ENCODE measurements at places on chromosomes 7 and 10.

DNA sequence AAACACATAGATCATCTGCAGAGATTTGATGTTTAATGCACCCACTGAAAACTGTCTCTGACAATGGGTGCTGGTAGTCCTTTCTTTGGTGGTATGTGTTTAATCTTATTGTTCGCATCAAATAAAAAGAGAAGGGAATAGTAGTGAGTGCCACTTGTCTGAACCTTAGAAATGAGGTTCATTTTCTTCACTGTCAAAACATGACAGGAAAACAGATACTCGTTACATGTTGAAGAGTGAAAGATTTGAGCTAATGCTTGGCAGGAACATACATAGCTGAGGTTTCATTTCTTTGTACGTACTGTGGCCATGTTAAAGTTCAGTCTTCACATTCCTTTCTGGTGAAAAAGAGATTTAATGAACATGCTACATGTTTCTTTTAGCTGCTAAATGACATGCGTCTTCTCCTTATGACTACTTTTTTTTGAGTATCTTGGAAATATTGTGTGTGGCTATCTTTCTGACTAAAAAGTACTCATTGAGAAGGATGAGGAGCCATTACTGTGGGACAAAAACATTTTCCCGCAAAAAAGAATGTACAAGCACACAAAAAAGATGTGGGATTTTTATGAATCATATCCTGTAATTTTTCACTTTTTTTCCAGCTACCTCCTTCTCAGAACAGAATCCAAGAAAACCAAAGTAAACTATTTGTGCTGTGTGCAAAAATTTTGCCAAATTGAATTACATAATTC lies 108.0 kb downstream of the TWIST1 start:
- no peak for DNase-seq
- H3K36me3 ChIP-seq = no peaks in the 10 kb centered on the region
- H3K27me3 ChIP-seq = no peaks in the 10 kb centered on the region
- no peak overlapping the region for H3K27ac ChIP-seq
- no peaks in the 10 kb centered on the region for H3K4me1 ChIP-seq
- no peak overlapping the region for H3K4me3 ChIP-seq

DNA sequence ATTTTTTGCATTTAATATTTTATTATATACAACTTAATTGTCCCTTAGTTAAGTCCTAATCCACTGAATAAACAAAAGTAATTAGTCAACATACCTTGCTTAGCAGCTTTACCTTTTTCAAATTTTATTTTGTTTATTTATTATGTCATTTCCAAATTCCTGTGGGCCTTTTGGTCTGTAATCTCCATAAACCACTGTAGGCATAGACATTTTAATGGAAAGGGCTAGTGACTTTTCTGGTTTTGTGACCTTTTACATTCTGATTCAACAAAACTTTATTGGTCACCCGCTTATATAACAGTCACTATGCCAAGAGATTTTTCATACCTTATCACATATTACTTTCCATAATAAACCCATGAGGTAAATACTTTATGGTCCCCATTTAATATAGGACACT lies 181.3 kb upstream of the PRPS1L1 start:
- H3K27ac ChIP-seq = no peak overlapping the region
- no peaks in the 10 kb centered on the region for H3K4me1 ChIP-seq
- H3K36me3 ChIP-seq = no peaks in the 10 kb centered on the region
- no peak for DNase-seq

DNA sequence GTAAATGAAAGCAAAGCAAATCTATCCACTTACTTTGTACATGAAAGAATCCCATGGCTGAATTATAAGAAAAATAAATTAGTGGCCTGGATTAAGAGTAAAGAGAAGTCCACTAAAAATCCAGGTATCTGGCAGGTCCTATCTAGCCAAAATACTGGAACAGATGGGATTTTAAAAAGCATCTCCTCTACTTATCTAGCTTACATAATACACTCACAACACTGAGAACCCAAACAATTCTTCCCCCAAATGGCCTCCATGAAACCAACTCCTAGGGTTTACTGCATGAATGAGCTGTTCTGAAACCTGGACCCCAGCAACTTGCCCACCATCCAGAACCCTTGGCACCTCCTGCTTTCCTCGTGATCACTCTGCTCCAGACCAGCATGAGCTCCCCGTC lies 61.3 kb downstream of the AFAP1L2 start:
- H3K27me3 ChIP-seq = no peaks in the 10 kb centered on the region
- no peak overlapping the region for H3K4me3 ChIP-seq
- DNase-seq = no peak

GRCh38 chr10:17237915-17238444 lies 9.9 kb downstream of the VIM start:
- no peak overlapping the region for H3K27ac ChIP-seq
- no peak for DNase-seq
- peaks cover 31% of the 10 kb centered on the region for H3K4me1 ChIP-seq
- H3K36me3 ChIP-seq = peaks cover 48% of the 10 kb centered on the region
- H3K27me3 ChIP-seq = no peaks in the 10 kb centered on the region

GRCh38 chr10:104488439-104488832 lies 134.8 kb downstream of the CFAP58 start:
- H3K36me3 ChIP-seq = no peaks in the 10 kb centered on the region
- peaks cover 9% of the 10 kb centered on the region for H3K27me3 ChIP-seq
- no peak for DNase-seq

DNA sequence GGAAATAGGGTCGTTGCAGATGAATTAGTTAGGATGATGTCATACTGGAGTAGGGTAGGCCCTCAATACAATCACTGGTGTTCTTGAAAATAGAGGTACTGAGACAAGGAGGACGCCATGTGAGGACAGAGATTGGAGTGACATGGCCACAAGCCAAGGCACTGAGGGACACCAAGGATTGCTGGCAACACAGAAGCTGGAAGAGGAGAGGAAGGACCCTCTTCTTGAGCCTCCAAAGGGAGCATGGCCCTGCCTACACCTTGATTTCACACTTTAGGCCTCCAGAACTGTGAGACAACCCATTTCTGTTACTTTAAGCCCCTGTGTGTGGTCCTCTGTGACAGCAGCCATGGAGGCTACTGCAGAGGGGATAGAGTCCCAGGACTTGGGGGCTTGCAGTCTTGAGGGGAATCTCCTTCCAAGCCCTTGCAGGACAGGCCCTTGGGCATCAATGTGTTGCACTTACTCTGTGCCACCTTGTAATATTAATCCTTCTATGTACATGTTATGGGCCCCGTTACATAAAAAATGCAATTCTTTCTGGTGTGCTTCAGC lies 3.7 kb upstream of the AOC1 start:
- H3K27ac ChIP-seq = no peak overlapping the region
- H3K27me3 ChIP-seq = peaks cover 17% of the 10 kb centered on the region
- peaks cover 2% of the 10 kb centered on the region for H3K4me1 ChIP-seq
- H3K4me3 ChIP-seq = no peak overlapping the region
- no peak for DNase-seq

- no peaks in the 10 kb centered on the region for H3K27me3 ChIP-seq
- no peaks in the 10 kb centered on the region for H3K4me1 ChIP-seq
- H3K4me3 ChIP-seq = no peak overlapping the region
- no peaks in the 10 kb centered on the region for H3K36me3 ChIP-seq
- no peak for DNase-seq
- H3K27ac ChIP-seq = no peak overlapping the region
Observed at GRCh38 chr7:142598297-142598696, 151.0 kb upstream of the PRSS1 start.

- H3K4me3 ChIP-seq = no peak overlapping the region
- no peak overlapping the region for H3K27ac ChIP-seq
- DNase-seq = peak; percentile 6
- peaks cover 2% of the 10 kb centered on the region for H3K4me1 ChIP-seq
Observed at GRCh38 chr7:42493436-42494198, 256.6 kb upstream of the GLI3 start.

DNA sequence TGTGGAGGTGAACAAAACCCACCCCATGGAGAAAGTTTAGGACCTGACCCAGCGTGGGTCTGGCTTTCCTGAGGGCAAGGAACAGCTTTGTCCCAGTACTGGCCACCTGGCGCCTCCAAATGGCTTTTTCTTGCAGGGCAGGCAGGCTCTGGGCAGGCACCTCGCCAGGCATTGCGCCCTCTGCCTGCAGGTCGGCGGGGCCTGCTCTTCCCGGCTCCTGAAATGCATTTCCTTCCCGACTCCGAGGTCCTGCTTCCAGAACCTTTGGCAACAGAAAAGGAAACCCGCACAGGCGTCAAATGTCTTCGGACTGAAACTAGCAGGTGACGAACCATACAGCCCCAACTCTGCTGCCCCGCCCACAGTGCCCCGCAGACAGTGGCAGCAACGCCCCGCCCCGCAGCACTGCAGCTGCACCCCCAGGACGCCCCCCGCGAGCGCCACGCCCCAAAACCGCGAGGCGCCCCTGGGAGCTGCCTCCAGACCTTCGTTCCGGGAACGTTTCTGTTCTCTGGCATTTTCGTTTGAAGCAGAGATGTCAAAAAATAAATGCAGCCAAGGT lies 65.5 kb downstream of the C10orf143 start:
- H3K36me3 ChIP-seq = no peaks in the 10 kb centered on the region
- DNase-seq = no peak
- H3K27me3 ChIP-seq = peaks cover 8% of the 10 kb centered on the region
- no peak overlapping the region for H3K4me3 ChIP-seq
- no peaks in the 10 kb centered on the region for H3K4me1 ChIP-seq

GRCh38 chr7:16836481-16836880 lies 31.7 kb upstream of the AGR2 start:
- H3K36me3 ChIP-seq = no peaks in the 10 kb centered on the region
- no peak overlapping the region for H3K4me3 ChIP-seq
- H3K27me3 ChIP-seq = peaks cover 3% of the 10 kb centered on the region
- no peak overlapping the region for H3K27ac ChIP-seq
- no peak for DNase-seq

GRCh38 chr10:19730167-19730906 lies 85.9 kb upstream of the PLXDC2 start:
- H3K4me3 ChIP-seq = no peak overlapping the region
- DNase-seq = no peak
- H3K27ac ChIP-seq = no peak overlapping the region
- no peaks in the 10 kb centered on the region for H3K36me3 ChIP-seq

GRCh38 chr10:3872712-3873329 lies 87.8 kb upstream of the KLF6 start:
- H3K27ac ChIP-seq = peak overlapping the region; percentile 94
- H3K27me3 ChIP-seq = no peaks in the 10 kb centered on the region
- no peaks in the 10 kb centered on the region for H3K36me3 ChIP-seq
- H3K4me1 ChIP-seq = peaks cover 79% of the 10 kb centered on the region

- no peak for DNase-seq
- no peak overlapping the region for H3K27ac ChIP-seq
- no peaks in the 10 kb centered on the region for H3K36me3 ChIP-seq
- H3K4me3 ChIP-seq = no peak overlapping the region
- no peaks in the 10 kb centered on the region for H3K27me3 ChIP-seq
- no peaks in the 10 kb centered on the region for H3K4me1 ChIP-seq
Observed at GRCh38 chr10:108735380-108735779, 1187.9 kb downstream of the XPNPEP1 start.

DNA sequence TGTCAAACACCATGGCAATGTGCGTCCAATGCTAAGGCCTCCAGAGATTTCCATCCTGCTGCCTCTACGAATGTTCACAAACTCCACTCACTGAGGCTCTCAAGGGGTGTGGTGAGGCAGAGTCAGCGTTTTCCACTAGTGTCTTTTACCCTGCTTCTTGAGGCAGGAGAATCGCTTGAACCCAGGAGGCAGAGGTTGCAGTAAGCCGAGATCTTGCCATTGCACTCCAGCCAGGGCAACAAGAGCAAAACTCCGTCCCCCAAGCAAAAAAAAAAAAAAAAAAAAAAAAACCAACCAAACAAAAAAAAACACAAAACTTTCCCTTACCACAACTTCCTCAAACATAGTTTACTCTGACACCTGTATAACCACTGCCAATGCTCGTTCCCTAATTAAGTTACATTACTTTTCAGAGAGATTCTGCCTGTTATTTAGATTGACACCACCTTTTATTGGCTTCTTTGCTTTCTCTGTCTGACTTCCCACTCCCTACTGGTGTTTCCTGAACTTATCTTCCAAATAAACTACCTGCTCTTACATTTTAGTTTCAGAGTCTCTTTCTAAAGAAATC lies 102.1 kb upstream of the ZNF746 start:
- peaks cover 2% of the 10 kb centered on the region for H3K27me3 ChIP-seq
- H3K4me3 ChIP-seq = peak overlapping the region; percentile 62
- no peak for DNase-seq
- peaks cover 54% of the 10 kb centered on the region for H3K36me3 ChIP-seq
- H3K27ac ChIP-seq = peak overlapping the region; percentile 79

DNA sequence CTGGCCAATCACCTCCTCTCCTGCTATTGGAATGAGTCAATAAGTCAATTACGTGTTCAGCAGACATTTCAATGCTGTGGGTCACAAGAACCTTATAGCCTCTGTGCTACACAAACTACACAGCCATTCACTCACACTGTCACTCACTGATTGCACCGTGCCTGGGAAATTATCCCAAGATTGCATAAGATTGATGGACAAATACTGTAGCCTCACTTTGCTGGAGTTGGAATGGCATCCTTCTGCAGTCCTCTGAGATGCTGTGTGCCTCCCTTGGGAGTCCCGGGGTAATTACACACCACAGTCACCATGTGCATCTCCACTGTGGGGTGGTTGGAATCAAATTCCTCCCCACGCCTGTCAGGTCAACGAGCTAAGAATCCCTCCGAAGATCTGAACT lies 358.7 kb upstream of the MGMT start:
- no peak for DNase-seq
- no peaks in the 10 kb centered on the region for H3K27me3 ChIP-seq
- H3K4me1 ChIP-seq = peaks cover 13% of the 10 kb centered on the region
- H3K4me3 ChIP-seq = no peak overlapping the region
- H3K27ac ChIP-seq = no peak overlapping the region
- H3K36me3 ChIP-seq = no peaks in the 10 kb centered on the region
